ENCODE measurements at places on chromosomes 7 and 10.

DNA sequence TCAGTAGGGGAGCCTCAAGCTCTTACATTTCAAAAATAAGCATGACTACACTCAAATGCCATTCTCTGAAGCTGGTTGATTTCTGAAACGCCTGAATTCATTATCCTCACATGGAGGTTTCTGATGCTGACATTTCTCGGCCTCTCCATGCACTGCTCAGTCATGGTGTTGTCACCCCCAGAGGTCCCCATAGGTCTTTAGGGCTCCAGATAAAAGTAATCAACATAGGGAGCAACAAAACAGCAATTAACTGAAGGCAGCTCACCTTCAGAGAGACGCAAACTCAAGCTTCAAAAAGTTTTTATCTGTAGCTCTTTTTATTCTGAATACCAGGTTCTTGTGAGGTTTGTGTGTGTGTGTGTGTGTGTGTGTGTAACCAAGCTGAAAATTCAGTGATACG lies 223.2 kb upstream of the LRRN3 start:
- DNase-seq: no peak

DNA sequence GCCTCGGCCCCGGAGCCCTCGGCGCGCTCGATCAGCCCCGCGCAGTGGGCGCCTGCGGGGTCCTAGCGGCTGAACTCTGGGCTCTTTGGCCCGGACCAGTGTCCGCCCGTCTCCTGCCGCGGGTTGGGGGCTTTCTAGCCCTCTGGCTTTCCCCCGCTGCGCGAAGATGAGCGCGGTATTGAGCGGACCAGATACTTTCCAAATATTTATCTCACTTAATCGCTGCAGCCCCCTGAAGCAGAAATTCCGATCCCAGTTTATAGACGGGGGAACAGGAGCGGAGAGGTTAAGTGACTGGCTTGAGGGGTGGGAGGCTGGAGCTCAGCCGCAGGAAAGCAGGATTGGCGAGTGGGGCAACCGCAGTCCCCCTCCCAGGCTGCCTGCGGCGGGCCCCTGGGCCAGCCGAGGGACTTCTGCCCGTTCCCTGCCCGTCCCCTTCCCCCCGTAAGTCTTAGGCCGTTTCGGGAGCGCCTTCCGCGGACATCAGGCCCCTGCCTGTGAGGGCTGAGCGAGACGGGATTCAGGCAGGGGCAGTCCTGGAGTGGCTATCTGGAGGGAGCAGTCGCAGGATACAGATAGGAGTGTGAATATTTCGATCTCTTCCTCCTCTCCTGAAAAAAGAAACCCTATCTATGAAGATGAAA lies 565 bp downstream of the STRIP2 start:
- peak; percentile 4 for DNase-seq

- no peak for DNase-seq
Measured at GRCh38 chr7:37142958-37143357, 305.7 kb downstream of the ELMO1 start.

GRCh38 chr7:28903730-28904577 lies 54.2 kb downstream of the TRIL start:
- no peak for DNase-seq

- peak; percentile 18 for DNase-seq
Measured at GRCh38 chr7:121204537-121204936, 124.3 kb upstream of the WNT16 start.

- DNase-seq: no peak
Measured at GRCh38 chr7:41033500-41033899, 669.4 kb downstream of the INHBA start.

DNA sequence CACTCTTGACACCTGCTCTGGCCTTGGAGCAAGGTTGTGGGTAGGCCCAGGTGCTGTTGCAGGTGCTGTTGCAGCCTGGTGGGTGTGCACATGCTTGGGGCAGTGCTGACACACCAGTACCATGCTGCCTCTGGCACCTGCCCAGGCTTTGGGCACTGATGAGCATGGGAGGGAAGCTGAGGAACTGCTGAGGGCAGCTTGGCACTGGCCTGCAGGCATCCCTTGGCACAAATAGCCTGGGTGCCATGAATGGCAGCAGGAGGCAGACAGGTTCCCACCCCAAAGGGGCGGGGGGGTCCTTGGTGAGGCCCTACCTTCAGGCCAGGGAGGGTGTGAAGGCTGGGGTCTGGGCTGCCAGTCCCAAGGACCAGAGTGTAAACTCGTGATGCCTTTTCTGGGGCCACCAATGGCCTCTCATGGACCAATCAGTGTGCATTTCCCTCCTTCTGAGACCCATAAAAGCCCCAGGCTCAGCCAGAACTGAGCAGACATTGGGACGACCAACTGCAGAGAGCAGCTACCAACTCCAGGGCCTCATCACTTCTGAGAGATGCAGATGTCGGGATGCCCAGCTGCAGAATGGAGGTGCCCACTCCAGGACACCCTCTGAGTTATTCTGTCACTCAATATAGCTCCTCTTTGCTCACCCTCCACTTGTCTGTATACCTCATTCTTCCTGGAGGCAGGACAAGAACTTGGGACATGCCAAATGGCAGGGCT lies 547.4 kb downstream of the ZWINT start:
- no peak for DNase-seq

- DNase-seq: no peak
Measured at GRCh38 chr7:7884855-7885254, 83.7 kb upstream of the GLCCI1 start.

DNA sequence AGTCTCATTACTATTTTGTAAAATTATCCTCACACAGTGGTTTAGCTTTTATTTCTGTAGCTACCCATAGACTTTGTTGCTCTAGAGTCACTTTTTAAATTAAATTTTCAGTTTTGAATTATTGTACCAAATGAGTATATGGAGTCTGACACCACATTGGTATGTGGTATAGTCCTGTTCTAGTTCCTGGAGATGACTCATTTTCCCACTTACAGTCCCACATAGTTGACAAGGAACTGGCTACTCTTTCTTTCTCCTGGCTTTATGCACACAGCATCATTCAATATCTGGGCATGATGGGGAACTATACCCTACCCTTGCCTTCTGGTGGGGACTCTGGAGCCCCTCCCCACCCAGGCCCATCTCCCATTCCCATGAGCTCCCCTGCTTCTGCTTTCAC lies 92.6 kb upstream of the RAB11FIP2 start:
- DNase-seq: no peak

DNA sequence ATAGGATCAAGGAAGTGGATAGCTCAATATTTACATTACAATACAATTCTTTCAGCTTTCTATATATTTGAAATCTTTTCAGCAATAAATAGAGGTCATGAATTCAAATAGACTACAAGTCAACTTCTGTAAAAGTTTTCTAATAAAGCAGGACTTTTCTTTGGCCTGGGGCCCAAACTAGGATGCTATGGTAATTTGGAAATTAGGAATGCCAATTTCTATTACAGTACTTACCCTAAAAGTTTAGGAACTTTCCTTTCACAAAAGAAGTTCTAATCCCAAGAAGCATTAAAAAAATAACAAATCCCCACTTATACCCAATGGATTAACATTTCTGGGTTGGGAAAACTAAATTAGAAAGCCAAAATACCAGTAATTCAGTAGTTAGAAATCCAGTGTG lies 40.5 kb downstream of the SLC39A12 start:
- DNase-seq: no peak

DNA sequence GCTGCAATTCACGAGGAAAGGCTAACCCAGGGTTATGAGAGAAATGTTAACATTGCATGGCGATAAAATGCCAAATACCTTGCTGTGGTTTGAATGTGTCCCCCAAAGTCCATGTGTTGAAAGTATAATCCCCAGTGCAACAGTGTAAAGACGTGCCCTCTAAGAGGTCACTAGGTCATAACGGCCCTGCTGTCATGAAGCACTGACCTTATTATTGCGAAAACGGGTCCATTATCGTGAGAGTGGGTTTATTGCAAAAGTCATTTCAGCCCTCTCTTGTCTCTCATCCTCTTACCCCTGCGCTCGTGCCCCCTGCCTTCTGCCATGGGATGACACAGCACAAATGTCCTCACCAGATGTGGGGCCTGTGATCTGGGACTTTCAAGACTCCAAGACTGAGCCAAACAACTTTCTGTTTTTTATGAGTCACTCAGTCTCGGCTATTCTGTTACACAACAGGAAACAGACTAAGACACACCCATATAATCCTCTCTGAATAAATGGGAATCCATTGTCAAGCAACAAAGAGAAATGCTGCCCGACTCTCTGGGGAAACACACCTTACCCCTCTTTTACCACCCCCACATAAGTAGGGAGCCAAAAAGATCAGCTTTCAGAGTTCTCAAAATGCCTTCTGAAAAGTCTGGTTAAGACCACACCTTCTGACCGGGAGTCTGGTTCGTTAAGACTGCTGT lies 73.1 kb upstream of the UCN3 start:
- DNase-seq: no peak

DNA sequence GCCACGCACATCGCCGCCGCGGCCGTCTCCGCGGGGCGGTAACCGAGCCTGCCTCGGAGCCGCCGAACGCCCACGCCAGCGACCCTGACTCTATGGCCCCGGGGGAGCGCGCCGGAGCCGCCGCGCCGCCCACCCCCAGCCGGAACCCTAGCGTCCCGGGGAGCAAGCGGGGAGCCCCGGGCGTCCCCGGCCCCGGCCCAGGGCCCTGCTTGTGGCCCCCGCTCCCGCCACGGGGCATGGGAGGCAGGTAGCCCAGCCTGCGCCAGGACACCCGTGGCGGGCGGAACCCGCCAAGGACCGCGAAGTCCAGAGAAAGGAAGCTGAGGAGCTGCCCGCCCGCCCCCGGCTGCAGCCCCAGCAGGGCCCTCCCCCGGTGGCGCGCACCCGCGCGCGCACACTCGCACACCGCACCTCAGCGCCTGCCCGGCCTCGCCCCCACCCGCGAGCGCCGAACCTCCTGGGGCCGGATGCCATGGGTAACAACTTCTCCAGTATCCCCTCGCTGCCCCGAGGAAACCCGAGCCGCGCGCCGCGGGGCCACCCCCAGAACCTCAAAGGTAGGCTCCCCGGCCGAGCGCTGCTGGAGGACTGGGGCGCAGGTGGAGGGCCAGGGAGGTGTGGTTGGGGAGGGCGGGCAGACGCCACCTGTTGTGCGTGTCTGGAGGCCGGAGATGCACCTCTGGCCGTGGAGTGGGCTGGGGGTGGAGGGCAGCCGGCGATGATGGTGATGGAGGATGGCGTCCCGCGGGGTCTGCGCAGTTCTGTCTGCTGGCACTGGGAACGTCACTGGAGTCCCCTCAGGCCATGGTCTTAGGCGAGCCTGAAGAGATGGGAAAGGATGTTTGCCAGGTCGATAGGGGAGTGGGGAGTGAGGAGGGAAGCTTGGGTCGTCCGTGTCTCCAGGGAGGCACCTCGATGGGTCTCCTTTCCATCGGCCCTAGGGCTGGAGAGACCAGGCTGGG lies 692 bp downstream of the NEURL1 start:
- no peak for DNase-seq

- DNase-seq: no peak
Measured at GRCh38 chr7:978049-978346, 2.6 kb upstream of the COX19 start.

DNA sequence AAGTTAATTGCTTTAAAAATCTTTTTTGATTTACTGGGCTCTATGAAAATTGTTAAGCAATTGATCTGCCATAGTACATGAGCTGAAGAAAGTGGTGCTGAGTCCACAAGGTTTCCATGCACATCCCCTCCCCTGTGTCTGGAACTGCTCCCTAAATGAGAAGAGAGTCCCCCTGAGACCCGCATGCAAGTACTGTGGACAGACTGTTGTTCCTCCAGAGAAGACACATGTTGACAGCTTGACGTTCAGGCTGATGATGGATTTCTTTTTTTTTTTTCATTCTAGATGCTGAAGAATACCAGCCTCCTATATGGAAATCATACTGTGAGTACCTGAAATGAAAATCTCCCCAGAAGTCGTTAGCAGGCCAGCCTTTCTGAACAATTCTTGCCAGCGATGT lies 159.8 kb downstream of the CHN2 start:
- peak; percentile 32 for DNase-seq

GRCh38 chr7:69534461-69535041 lies 63.7 kb upstream of the AUTS2 start:
- DNase-seq: no peak

DNA sequence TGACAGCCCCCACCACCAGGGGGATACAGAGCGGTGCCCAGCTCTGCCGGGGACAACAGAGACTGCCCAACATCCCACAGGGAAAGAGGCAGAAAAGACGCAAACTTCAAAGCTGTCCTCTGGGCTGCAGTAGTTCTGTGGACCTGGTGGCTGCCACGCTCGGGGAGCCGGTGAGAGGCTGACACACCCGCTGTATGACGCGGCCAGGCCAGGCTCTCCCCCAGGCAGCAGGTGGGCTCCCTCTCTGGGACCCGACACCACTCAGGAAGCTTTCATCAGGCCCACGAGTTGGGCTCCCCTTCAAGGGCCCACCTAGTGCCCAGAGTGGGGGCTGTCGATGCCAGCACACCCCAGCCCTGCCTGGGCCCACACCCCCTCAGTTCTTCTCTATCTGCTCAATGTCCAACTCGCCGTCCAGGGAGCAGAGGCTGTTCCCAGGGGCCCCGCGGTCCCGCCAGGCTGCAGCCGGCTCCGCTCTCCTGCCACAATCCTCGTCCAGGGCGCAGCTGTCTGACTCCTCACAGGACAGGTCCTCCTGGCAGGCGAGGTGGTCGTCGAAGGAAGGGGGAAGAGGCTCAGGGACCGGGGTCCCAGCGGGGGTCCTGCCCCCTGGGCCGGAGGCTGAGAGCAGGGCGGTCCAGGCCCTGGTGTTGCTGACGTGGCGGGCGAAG lies 121.2 kb downstream of the FAM53B start:
- DNase-seq: no peak

GRCh38 chr10:128042131-128042610 lies 84.1 kb downstream of the MKI67 start:
- DNase-seq: no peak

DNA sequence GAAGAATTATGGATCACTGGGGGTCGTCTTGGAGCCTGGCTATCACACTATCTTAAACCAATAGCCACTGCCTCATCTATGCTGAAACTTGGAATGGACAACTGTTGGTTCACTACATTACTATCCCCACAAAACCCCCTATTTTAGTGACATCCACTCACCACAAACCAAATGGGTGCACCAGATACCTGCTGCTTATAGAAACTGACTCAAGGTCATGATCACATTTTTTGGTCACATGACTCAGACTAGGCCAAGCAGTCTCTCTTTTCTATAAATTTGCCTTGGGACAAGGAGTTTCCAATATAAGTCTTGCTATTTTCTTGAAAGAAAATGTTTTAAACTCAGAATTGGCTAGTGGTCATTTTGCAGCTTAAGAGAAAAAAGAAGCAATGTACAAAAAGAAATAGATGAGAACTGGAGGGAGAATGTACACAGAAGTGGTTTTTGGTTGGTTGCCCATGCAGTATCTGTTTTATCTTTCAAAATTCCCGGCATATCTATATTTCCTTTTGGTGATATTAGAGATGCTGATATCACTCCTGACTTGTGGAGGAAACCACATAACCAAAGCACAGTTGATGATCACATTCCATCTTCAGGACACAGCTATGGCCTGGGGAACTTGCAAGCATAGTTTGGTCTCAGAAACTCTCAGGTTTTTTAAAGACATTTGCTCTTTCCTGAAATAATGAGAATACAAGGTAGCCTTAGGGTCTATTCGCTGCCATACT lies 85.2 kb upstream of the CACNA2D1 start:
- DNase-seq: no peak

- no peak for DNase-seq
Measured at GRCh38 chr7:26425655-26426054, 134.0 kb downstream of the SNX10 start.
